Glutamatergic neuron (in vitro differentiated cells): ENCODE measurements at places on chromosomes 3 and 15. TPM values are rescaled to one million over a fixed set of nuclear protein-coding genes. Genes with fewer than 3 reads are reported as not detected.

DNA sequence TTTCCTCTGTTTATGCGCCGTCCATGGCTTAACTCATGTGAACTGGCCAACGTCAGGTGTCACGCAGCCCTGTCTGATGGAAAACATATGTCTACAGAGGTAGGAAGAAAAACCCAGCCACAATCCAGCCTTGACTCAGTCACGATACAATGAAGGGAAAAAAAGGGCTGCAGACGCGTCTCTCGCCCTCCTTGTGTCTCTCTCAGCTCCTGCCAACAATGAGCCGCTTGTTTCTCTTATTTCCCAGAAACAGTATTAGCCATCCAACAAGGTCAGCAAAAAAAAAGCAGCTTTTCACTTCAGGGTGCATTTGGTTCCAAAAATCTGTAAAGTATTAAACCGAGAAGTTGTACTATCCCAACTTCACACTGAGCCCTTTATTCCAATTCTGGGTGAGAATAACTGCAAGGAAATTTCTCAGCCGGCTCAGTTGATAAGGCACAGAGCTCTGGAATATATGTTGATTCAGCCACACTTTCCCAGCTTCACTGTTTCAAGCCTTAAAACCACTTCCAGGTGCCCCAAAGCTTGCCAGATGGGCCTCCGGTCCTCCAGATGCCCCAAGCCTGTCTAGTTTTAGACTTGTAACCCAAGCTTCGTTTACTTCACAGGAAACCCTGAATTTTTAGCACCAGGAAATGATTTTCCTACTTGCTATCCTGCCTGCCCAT, 79.4 kb downstream of the TM4SF4 start:
- no peak for DNase-seq

- DNase-seq, result no peak
These were observed 18.3 kb downstream of the MYZAP start for GRCh38 chr15:57609805-57610529.

- DNase-seq, result no peak
These were observed 103.0 kb upstream of the HES1 start for GRCh38 chr3:194032828-194033435.

XCR1 gene
- not detected for total RNA-seq

SLC27A2 gene
- not detected for total RNA-seq
